Activated gamma-delta T cell (primary cell): ENCODE measurements at places on chromosomes 6 and 20.
A peak's percentile ranks its signal among the peaks of the same experiment; 100 is the strongest.

DNA sequence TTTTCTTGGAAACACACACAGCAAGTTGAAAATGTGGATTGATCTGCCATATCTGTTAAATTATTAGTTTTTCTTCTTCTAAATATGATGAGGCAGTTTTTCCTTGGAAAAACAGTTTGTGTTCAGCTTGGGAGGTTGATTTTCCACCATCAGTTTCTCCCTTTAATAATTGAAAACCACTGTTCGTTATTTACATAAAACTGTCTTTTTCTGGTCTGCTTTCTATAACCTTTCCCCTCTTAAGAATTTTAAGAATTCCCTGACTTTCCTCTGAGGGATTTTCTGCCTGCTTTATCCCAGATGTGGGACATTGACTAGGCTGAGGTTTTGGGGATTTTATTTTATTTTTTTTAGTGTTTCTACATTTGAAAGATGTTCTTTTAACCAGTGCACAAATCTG, 27.2 kb downstream of the DSE start:
- DNase-seq: no peak

- no peak for DNase-seq
Measured at GRCh38 chr6:53679446-53679933, 13.9 kb upstream of the KLHL31 start.

- no peak for DNase-seq
Measured at GRCh38 chr6:6331946-6332601, 11.6 kb upstream of the F13A1 start.

- DNase-seq: no peak
Measured at GRCh38 chr6:166836785-166837718, 119.3 kb downstream of the RNASET2 start.

DNA sequence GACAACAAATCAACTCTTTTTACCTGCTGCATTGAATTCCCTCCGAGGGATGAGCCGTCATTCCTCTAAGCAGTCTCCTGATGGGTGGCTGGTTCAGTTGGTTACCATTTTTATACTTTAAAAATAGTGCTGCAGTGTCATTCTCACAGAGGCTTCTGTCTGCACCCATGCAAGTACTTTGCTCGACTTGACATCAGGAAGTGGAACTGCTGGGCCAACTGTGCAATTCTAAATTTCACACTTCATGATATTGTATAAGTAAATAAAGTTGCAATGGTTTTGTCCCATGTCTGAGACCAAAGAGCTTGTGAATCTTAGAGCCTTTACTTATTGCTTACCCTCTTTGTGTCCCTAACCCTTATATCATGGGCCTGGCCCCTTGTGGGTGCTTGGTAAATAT, 2.5 kb downstream of the BTN3A1 start:
- DNase-seq: no peak

- no peak for DNase-seq
Measured at GRCh38 chr20:58251979-58252591, 23.6 kb upstream of the ANKRD60 start.

GRCh38 chr6:82906489-82906888, 159.2 kb downstream of the UBE3D start:
- no peak for DNase-seq

GRCh38 chr20:62240020-62240685, 1.8 kb downstream of the OSBPL2 start:
- no peak for DNase-seq

DNA sequence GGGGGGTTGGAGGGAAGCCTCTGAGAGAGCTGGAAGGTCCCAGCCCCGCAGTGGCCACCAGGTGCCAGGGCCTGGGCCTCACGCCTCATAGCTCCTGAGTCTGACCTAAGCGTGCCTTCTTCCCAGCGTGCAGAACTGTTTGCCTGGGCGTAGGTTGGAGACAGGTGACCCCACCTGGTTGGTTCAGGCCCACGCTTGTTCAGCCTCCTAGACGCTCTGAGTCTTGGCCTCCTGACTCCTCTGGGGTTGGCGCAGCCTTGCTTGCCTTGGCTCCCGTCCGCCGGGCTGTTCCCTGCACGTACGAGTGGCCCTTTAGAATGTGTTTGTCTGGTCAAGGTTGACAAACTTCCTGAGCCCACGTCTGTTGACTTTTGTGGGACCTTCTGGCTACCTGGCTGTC, 70.8 kb downstream of the EYA2 start:
- DNase-seq: no peak

DNA sequence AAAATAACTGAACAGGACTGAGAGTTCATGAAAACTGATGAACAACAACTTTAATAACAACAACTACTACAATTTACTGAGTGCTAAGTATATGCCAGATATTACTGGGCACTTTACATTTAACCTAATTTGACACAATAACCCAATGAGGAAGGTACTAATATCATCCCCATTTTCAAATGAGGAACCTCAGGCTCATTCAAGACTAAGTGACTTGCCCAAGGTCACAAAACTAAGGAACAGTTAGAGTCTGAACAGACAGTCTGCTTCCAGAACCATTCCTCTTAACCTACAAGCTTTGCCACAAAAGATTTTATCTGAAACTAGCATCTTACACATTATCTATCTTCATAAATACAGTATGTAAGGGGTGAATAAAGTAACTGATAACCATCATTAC, 10.6 kb upstream of the NDRG3 start:
- no peak for DNase-seq

GRCh38 chr6:24273096-24273870, 84.6 kb downstream of the DCDC2 start:
- DNase-seq: no peak

- DNase-seq: no peak
Measured at GRCh38 chr6:136076496-136076895, 173.6 kb downstream of the MTFR2 start.

GRCh38 chr6:123733180-123733579, 70.5 kb upstream of the NKAIN2 start:
- no peak for DNase-seq

DNA sequence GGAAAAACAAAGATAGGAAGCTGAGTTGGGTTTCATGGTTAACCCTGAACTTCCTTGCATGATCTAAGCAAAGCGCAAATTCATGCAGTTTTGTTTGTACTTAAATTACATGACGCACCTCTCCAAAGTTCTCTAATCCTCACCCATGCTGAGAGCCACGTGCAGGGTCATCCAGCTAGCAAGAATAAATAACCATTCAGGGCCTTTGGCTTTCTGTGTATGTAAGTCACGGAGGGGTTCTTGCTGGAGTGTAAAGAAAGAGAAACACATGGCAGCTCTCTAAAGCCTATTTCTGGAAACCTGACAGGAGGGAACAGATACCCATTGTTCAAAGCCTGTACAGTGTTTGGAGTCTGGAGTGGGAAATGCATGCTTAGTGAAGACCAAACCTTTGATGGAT, 171.7 kb upstream of the CCN2 start:
- no peak for DNase-seq

DNA sequence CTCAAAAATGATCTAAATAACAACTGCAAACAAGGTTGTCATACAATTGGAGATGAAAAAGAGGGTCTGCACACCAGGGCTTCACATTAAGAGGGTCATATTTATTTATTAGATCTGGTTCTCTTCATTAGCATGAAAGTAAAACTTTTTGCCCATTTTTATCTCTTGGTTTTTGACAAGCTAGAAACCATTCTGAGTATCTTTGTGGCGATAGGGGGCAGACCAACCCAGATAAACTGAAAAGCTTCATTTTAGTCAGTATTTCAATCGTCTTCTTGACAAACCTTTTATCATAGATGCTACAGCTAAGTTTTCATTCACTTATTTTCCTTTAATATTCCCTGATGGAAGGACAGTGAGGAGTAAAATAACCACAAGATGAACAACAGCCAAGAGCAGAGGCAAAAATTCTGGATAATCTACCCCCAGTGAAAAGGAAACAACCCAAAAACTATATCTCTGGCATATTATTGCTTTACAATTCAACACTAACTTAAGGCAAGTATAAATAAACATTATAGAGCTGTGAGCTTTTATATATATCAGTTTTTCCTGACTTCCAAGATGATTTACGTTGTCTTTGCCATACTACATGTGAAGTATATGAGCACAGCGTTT, 45.2 kb downstream of the THEMIS start:
- no peak for DNase-seq

DNA sequence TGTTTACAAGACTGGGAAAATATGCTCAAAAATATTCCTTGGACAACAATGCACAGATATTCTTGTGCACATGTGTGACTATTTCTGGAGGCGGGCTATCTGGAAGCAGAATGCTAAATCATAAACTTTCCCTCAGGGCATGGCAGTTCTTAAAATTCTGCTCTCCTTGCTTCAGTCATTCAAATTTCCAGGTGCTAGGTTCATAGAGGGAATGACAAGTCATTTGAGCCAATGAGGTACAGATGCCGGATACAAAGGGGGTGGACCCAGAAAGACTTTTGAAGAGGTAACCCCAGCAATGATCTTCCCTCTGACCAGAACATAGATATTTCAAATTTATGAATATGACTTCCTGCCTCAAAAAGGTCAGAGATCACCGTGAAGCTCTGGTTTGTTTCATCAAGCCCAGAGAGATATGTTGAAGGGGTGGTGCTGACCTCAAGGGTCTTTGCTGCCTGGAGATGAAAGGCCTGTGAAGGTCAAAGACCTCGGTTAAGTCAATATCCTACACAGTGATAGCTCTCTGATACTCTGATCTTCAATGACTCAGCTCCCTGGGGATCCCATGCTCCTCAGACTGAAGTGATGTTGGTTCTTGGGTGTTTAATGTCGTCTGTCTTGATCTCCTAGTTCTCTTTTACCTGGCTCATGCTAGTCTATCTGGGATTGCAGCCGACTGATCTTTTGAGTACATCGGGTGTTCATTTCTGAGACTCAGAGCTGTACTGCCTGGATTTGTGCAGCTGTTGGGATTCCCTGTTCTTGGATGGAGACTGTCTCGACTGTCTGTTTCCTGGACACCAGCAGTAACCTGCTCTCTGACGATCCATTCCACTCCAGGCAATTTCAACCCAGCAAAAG, 47.5 kb upstream of the TSHZ2 start:
- no peak for DNase-seq

- no peak for DNase-seq
Measured at GRCh38 chr20:56730996-56731395, 101.9 kb downstream of the TFAP2C start.

DNA sequence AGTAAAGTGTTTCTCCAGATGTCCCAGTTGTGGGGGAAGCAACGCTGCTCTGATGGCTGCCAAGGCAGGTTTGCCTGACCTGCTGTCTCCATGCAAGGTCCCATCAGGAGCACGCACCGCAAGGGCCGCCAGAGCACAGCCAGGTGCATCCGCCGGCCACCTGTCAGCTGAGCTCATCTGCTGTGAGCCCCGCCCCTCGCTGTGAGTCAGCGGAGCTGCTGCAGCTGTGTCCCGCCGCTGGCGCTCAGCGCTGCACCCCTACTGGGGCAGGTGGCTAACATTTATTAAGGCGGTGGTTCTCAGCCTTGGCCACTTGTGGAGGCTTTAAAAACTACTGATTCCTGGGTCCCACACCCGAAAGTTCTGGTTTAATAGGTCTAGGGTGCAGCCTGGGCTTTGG, 225.7 kb downstream of the UST start:
- peak; percentile 19 for DNase-seq

DNA sequence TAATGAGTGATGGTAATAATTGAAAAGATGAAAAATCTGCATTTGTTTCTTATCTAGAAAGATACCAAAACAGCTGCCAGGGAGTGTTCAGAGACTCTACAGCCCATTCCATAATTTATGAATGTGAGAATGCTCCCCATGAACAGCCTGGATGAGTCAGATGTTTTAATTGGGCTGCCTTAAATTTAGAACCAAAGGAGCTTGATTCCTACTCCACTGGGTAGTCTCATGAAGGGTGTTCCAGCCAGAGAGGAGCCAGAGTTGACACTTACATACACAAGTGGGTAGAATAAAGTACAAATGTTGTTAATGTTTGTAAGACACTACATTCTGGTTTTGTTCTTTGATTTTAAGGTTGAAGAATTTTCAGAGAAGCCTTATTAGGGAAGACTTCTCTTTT, 158.7 kb upstream of the PRND start:
- DNase-seq: no peak

DNA sequence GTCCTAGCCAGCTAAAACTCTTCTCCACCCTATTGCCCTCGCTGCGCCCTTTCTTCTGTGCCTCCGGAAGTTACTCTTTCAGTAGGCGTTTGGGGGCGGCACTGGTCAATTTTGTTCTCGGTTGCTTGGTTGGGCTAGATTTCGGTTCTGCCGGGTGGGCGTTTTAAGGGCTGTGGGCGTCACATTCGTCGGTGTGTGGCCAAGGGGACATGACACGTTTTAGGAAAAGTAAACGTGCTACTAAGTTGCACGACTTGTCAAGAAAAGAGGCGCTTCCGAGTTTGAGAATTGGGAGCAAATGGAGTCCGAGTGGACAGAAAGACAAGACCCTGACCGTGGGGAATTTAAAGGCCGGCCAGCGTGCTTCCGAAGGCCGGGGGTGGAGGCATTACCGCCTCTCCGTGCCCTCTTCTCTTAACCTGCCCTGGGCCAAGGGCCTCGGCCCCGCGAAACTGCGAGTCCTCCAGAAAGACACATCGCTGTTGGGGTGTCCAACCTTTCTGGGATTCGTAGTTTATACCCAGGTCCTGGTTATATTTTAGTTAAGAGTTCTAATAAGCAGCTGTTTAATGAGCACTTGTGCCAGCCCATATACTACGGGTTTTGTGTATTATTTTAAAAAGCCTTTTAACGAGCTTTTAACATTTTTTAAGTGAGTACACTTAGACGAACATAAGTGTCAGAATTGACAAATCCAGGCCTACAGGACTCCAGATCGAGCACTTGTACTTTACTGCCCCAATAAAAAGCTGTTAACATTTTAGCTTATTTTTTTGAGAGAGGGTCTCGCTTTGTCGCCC, 664 bp upstream of the BAG6 start:
- no peak for DNase-seq

DNA sequence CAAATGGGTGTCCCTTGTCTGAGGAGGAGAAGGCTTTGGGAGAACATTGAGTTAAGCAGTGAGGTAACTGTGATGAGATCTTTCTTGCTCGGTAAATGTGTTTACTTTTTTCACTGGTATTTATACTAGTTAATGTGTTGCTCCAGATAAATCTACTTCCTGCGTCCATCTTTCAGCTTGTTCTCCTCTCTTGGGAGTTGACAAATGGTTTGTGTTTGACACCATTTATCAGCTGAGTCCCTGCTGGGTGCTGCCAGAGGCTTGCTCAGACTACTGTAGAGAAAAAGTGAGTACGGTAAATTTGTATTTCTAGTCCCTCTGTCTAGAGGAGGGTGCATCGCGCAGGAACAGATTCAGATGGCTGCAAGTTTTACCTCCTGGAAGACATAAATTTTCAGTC, 8.3 kb upstream of the PRDM1 start:
- DNase-seq: no peak

- DNase-seq: no peak
Measured at GRCh38 chr6:2186516-2186915, 58.9 kb downstream of the GMDS start.

GRCh38 chr6:35719830-35720733, 16.8 kb upstream of the ARMC12 start:
- no peak for DNase-seq

GRCh38 chr20:53057579-53057978, 85.4 kb downstream of the TSHZ2 start:
- DNase-seq: no peak

- DNase-seq: no peak
Measured at GRCh38 chr6:36727505-36728021, 29.9 kb downstream of the RAB44 start.

GRCh38 chr6:139231206-139231605, 60.6 kb downstream of the TXLNB start:
- DNase-seq: no peak
